Fibroblast of villous mesenchyme (primary cell): ENCODE measurements at places on chromosomes 1 and 21. TPM values are rescaled to one million over a fixed set of nuclear protein-coding genes. Genes with fewer than 3 reads are reported as not detected.

- DNase-seq = no peak
Observed at GRCh38 chr1:151846686-151847237, 6.8 kb downstream of the THEM5 start.

- DNase-seq = no peak
Observed at GRCh38 chr1:204153667-204154066, 1.8 kb upstream of the ETNK2 start.

The DNASE2B gene
- total RNA-seq = not detected in 2 replicates

The ESRRG gene
- under 0.01 TPM in 2 replicates for total RNA-seq

The CRP gene
- not detected in 2 replicates for total RNA-seq

GRCh38 chr1:230979952-230980351 lies 1.1 kb downstream of the ARV1 start:
- DNase-seq = no peak

The KIAA0040 gene
- total RNA-seq = under 0.01 and 0.64 TPM in 2 replicates
